Activated CD4-positive, CD25-positive, alpha-beta regulatory T cell (primary cell): ENCODE measurements at places on chromosomes 16 and 17.

- DNase-seq: no peak
These were observed 30.2 kb downstream of the SPHK1 start for GRCh38 chr17:76414334-76415295.

- peak; percentile 21 for DNase-seq
These were observed 300.6 kb downstream of the SOX9 start for GRCh38 chr17:72421128-72422092.

DNA sequence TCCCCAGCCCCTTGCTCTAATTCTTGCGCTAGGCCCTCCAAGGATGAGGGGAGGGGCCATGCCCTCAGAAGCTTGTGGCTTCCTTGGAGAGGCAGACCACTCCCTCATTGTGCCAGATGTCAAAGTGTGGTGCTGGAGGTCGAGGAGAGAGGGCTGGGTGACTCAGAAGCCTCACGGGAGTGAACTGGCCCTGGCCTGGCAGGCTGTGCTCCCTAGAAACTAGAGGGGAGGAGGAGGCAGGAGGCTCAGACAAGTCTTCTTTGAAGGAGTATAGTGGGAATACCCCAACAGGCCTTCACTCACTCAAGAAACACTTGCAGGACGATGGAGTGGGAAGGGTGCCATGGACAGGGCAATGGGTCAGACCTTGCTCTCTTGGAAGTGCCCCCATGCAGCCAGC is 18.5 kb downstream of the ANKRD40 start:
- DNase-seq: no peak

DNA sequence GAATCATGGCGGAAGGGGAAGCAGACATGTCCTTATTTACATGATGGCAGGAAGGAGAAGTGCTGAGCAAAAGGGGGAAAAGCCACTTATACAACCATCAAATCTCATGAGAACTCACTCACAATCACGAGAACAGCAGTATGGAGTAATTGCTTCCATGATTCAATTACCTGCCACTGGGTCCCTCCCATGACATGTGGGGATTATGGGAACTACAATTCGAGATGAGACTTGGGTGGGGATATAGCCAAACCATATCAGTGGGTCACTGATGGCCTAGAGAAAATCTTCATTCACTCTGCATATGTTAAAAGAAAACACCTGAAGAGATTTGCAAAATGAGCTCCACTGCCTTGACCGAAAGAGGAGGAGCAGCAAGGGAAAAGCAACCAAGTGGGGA is 130.3 kb upstream of the FAM20A start:
- DNase-seq: no peak

GRCh38 chr17:75855310-75856061 is at the start of gene WBP2:
WBP2 (minus strand) TSS chr17:75855335; CDS start chr17:75855297, 38 bp downstream.
- DNase-seq: peak; percentile 79

DNA sequence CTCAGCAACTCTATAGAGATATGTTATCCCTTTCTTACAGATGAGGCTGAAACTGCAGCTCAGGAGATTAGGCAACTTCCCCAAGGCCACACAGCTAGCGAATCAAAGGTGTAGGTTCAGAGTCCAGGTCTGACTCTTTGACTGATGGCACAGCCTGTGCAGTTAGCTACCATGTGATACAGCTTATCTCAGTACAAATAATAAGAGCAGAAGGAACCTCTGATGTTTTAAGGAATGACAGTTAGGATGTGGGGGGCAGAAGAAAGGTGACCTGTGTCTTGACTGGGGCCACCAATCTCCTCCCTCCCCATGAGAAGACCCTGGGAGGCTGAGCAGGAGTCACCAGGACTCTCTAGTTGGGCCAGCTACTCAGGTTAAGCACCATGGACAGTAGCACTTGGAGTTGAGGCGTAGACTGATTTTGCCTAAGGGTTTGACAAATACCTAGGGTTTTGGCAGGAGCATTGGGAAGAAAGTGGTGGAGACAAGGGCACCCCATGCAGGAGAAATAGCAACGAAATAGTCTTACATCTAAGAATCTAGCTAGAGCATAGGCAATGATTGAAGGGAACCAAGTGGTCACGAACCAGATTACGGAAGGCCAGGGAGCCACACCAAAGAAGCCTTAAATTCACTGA is 22.8 kb upstream of the ACSM2B start:
- DNase-seq: no peak

DNA sequence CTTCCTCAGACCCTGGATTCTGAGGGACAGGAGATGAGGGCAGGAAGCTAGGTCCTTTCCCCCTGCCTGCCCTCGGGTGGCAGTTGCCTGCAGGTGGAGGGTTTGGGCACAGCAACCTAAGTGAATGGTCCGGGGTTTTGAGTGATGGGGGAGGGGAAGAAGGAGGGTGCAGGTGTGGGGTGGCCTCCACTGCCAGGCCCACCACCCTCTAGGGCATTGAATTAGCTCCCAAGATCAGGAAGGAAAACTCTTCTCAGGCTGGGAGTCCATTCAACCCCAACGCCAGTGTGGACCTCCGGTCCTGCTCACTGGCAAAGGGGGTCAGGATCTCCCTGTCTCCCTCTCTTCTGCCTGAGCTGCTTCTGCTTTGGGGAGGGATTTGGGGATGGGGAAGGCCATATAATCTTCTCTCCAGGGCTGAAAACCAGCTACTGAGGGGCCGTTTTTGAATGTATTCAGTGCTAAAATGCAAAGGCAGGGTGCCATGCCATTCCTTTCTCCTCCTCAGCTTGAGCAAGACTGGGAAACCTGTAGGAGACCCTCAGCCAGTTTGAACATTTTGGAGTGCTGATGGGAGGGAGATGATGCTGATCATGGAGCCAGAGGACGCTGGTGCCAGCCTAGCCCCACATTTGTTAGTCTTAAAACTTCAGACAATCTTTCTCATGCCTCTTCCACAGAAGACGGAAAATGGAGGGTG is 18.8 kb downstream of the GRB7 start:
- no peak for DNase-seq

- DNase-seq: no peak
These were observed 13.4 kb upstream of the CRISPLD2 start for GRCh38 chr16:84806256-84806889.

- no peak for DNase-seq
These were observed 115.1 kb upstream of the CCL2 start for GRCh38 chr17:34140006-34140405.

- no peak for DNase-seq
These were observed 23.6 kb upstream of the ATF7IP2 start for GRCh38 chr16:10362077-10362863.

DNA sequence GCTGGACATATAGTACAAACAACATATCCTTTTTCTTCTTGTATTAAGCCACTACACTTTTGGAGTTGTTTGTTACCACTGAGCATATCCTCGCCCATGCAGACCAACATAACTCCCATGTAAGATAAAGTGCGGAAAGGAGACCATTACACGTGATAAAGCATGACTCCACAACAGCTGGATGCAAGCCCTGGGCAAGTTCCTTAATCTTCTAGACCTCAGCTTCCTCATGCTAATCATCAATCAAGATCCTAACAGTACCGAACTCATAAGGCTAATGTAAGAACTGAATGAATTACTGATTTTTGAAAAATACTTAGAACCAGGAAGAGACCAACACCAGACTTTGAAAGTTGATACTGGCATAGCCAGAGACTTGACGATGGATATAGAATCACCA is 47.0 kb upstream of the GSG1L start:
- no peak for DNase-seq

DNA sequence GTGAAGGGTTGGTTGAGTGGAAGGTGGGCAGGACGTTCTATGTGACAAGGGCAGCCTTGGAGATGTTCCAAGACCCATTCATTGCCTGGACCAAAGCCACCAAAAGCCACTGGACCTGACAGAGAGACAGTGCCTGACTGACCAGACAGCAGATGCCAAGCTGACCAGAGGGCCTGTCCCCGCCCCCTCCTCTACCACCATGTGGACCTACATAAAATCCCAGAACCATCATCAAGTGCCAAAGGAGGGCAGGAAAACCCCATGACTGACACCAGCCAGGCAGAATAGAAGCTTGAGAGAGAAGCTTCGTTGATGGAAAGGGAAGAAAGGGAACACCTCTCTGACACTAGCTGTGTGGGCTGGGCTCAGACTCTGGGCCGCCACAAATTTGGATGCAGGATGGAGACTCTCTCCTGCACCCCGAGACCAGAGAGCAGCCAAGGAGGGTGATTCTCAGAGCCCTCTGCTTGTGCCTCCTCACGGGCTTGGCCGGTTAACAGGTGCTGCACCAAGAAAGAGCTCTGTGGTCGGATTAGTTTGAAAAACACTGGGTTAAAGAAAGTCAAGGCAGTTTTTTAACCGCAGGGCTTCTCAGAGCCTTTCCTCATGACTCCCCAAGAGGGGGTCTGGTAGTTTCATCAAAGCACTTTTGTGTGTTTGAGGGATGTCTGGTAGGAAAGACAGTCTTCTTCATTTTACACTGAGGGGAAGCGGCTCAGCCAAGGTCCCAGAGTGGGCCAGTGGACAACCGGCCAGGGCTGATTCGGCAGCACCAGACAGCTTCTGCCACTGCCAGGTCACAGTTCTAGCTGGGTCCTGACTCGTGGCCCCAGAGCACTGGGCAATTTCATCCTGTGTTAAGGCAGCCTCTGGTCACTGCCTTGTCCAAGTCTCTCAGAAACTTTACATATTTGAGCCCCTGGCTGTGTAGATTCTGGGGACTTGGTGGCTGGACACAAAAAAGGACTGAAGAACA is 1.7 kb downstream of the TNFRSF13B start:
- DNase-seq: no peak

DNA sequence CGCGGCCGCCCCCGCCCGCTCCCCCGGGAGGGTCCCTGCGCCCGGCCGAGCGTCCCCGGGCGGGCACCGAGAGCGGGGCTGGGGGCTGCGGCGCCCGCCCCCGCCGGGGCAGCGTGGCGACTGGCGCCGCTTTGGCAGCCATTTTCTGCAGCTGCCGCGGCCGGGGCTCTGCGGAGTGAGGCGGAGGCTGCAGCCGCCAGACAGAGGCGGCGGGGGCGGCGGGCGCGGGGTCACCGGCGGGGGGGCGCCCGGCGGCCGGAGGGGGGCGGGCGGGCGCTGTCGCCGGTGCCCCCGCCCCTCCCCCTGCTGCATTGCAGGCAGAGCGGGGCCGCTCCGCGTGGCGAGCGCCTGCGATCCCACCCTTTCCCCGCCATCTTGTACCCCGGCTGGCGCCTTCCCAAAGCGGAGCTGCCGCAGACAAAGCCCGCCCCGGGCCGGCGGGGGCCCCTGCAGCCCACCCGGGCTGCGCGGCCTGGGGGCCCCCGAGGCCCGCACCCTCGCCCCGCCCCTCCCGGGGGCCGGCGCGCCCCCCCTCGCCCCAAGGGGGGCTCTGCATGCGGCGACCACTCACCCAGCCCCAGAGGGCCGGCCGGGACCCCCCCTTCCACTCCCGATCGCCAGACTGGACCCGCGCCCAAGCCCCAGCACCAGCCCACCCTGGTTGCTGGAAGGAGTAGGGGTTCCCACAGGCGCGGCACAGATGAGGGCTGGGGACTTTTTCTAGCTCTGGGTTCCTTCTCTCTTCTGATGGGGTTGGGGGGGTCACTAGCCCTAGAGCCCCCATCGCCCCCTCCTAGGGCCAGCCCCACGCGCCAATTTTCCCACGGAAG is 16.6 kb upstream of the CBX8 start:
- DNase-seq: no peak

GRCh38 chr17:81164371-81165245 is 699 bp upstream of the PVALEF start:
- no peak for DNase-seq

DNA sequence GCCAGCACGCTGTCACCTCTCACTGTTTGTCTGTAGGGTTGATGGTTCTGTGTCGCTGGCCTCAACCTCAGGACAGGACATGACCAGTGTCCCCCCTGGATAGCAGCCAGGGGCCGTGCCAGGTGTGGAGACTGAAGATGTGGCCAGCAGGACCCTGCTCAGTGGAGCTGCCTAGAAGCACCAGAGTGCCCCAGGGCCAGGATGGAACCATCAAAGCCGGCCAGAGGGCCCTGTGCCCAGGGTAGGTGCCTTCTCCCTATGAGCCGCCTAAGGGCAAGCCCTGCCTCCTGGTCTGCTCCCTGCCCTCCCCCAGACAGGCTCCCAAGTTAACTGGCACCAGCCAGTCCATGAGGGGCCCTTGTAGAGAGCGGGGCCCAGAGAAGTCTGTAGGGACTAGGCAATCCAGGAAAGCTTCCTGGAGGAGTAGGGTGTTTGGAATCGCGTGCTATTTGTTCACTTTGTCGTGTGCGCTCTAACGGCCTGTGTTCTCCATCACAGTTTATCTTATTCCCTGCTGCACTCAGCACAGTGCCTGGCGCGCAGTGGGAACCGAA is 546 bp upstream of the NDUFB10 start:
- DNase-seq: no peak

- no peak for DNase-seq
These were observed 5.5 kb upstream of the SLC7A5 start for GRCh38 chr16:87874639-87875427.

DNA sequence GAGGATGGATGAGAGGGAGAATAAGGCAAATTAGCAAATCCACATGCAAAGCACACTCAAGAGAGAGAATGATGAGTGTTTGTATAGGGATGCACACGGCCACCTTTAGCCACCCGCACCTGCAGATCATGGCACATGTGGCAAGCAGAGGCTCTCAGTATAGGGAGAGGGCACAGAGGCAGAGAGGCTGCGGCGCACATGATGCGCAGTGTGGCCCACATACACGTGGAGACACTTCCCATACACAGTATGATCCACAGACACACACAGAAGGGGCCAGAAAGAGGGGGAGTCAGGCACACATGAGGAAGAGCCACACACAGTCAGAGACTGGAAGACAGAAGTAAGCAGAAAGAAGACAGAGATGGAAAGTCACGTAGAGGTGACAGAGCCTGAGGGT is 6.5 kb upstream of the CHD3 start:
- no peak for DNase-seq

DNA sequence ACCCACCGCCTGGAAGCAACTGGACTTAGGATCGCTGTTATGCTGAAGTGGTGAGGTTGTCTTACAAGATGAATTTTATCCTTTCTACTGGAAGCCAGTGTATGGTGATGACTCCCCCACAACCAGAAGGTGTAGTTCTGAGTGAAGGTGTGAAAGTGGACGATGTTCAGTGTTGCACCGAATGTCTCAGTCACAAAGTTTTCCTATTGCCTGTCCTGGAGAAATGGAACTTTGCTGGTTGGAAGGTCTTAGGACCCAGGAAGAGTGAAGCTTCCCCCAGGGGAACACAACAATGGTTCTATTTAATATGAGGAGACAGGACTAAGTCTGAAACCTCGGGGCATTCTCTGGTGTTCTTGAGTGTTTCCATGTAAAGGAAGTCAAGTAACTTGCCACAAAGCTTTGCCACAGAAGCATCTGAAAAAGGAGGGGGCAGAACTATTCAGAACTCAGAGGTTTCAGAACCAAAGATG is 44.2 kb downstream of the USP22 start:
- DNase-seq: no peak

- DNase-seq: no peak
These were observed 864.0 kb downstream of the KCNJ2 start for GRCh38 chr17:71033336-71033735.

DNA sequence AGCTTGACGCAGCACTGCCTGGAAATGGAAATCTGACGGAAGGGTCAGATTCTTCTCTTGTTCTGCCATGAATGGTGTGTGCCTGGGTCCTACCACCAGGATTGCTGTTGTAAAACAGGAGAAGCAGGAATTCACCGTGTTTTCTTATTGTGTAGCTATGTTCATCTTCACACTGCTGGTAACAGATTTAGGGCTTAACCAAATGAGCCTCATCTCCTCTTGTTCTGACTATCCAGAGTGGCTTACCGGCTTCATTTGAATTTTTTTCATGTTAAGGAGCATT is 97.3 kb upstream of the CHMP6 start:
- DNase-seq: no peak
